ENCODE measurements at places on chromosomes 6 and 20.

- DNase-seq, result no peak
Measured at GRCh38 chr6:96777113-96777512, 60.2 kb downstream of the GPR63 start.

GRCh38 chr6:340991-341827 is 48.9 kb downstream of the DUSP22 start:
- DNase-seq, result peak; percentile 96

- no peak for DNase-seq
Measured at GRCh38 chr6:102051001-102051400, 657.5 kb downstream of the GRIK2 start.

- DNase-seq, result peak; percentile 52
Measured at GRCh38 chr6:2854396-2854982, 12.8 kb upstream of the SERPINB1 start.

GRCh38 chr6:27419363-27419762 is 30.8 kb downstream of the ZNF391 start:
- no peak for DNase-seq

DNA sequence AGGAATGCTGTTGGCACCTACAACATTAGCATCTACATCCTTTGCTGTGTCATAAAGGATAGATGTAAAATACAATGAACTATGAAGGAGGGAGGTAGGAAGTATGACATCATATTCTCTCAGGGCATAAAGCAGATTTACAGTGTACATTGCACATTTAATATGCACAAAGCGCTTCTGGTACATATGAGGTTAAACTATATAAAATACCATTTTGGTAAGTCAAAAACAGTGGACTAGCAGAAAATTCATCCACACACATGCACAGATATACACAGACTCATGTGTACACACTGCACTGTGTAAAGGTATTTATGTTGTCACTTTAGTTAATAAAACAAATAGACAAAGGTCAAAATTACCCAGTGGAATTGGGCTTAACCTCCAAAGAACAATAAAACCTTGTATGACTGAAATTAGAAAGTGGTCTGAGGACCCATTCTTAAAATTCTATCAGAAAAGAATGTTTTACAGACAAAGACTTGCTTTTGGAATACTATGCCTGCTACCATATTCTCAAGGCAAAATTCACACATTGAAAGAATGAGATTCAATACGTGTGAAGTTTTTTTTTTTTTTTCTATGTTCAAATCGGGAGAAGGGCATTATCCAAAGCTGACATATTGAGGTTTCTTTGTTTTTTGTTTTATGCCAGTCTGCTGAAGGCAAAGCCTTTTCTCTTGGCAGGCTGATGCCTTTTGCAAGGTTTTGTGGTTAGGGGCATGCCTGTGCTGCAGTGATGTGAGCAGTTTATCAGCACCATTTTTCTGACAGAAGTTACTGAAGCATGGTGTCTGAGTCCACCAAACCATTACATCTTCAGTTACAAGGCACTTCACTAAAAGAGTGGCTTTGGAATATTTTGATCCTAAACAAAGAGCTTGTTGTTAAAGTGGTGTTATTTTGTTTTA is 199.0 kb downstream of the PLCB1 start:
- DNase-seq, result peak; percentile 24

DNA sequence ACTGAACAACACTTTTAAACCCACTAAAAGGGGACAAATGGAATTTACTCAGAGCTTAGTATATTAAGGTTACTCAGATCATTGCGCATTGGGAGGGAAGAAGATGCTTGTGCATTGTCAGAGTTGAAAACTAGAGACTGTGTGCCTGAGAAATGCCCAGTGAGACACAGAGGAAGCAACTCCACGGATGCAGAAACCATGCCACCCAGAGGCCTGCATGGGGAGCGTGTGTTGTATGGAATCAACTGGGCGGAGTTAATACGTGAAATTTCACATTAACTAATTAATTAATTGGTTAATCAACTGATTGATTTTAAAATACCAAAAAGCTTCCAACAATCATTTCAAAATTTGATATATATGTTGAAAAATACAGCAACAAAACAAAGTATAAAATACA is 391.6 kb downstream of the PLCB1 start:
- DNase-seq, result no peak

GRCh38 chr20:15297059-15297875 is 959.9 kb upstream of the FLRT3 start:
- DNase-seq, result no peak

GRCh38 chr6:37987559-37987958 is 168.0 kb downstream of the ZFAND3 start:
- no peak for DNase-seq

DNA sequence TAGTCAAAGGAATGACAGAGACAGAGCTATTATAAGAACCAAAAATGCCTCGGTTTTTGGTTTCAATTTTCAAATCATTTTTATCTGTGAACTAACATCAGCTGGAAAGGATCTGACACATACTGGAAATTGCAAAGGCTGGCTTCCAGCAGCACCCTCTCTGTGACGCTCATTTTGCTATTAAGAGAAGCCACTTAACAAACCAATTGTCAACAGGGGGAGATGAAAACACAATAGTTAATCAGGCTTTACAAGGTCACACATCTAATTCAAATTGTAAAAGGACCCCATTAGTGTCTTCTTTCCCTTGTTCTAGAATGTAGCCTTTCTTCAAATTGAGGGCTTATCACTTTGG is 160.5 kb downstream of the TFAP2B start:
- DNase-seq, result no peak

DNA sequence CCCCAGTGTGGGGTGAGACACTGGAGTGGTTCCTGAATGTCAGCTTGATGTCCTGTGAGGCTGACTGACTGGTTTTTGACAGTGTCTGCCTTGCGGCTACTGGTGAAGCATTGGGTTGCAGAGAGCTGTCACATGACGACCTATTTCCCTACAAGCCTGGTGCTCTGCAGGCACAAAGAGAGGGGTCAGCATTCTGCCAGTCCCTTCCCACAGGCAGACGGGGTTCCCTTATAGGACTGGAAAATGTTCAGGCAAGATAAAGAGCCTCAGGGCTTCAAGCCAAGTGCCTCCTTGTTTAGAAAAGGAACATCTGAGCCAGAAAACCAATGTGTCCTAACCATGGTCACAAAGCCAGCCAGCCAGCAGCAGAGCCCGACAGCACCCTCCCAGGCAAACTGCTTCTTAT is 11.0 kb downstream of the LY86 start:
- no peak for DNase-seq

DNA sequence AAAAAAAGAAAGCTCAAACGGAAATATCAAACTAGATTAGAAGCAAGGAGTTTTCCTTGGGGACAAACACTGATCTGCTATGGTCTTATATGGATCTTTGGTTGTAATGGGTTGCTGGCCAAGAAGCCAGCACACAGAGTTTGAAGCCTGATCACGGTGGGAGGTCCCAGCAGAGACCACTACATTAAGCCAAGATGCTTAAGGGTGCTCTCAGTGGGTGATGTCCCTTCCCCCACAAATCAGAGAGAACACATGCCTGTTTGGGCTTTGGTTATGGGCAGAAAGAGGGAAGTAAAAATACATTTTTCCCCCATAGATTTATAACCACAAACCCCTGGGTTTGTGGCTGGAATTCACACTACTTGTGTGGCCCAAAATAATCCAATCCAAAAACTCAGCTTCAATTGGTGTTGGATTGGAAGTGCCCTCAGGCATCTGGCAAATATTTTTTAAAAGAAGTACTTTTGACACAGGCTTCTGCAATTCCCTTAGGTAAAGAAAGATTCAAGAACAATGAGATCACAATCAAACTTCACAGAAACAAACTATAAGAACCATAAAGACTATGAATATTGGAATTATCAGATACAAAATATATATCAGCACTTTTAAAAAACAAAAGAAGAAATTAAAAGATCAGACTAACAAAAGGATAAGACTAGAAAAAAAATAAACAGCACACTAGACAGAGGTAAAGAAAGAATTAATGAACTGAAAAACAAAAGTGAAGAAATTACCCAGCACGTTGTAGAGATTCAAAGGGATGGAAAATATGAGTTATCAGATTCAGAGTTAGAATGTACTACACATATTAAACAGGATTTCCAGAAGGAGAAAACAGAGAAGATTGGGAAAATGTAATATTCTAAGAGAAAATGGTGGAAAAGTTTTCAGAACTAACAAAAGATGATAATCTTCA is 44.7 kb downstream of the ESF1 start:
- DNase-seq, result no peak

GRCh38 chr6:73523434-73524123 is 2.7 kb upstream of the EEF1A1 start:
- no peak for DNase-seq

- no peak for DNase-seq
Measured at GRCh38 chr6:149899926-149900619, 2.2 kb upstream of the RAET1E start.

GRCh38 chr6:86744048-86744447 is 193.3 kb upstream of the HTR1E start:
- no peak for DNase-seq

GRCh38 chr6:125994670-125995488 is 8.5 kb downstream of the TRMT11 start:
- DNase-seq, result no peak

GRCh38 chr6:5905431-5906339 is 101.0 kb downstream of the NRN1 start:
- DNase-seq, result peak; percentile 89

- no peak for DNase-seq
Measured at GRCh38 chr6:16274483-16274882, 36.1 kb downstream of the GMPR start.

DNA sequence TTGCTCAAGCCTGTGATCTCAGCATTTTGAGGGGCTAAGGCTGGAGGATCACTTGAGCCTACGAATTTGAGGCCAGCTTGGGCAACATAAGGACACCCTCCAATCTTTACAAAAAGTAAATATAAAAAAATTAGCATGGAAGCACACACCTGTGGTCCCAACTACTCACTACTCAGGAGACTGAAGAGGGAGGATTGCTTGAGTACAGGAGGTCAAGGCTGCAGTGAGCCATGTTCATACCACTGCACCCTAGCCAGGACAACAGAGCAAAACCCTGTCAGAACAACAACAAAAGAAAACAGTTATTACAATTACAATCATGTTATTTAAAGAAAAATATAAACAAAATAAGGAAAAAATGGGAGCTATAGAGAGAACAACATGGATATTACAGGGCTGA is 82.5 kb upstream of the TNFAIP3 start:
- DNase-seq, result no peak

GRCh38 chr6:156974830-156975261 is 197.7 kb downstream of the ARID1B start:
- no peak for DNase-seq

- no peak for DNase-seq
Measured at GRCh38 chr20:58875111-58875510, 22.6 kb downstream of the GNAS start.

DNA sequence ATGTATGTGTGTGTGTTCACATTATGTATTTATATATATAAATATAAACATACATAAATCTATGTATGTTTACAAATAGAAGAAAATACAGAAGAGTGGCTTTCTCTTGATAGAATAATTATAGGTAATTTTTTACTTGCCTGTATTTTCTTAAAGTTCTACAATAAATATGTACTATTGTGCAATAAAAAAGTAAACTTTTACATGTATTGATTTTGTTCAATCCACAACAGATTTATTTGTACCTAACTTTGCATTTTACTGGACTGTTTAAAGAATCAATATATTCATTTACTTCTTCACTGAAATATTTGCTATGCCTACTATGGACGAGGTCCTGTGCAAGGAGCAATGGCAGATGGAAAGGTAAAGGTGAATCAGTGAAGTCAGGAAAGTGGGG is 14.0 kb upstream of the TAB2 start:
- DNase-seq, result no peak

DNA sequence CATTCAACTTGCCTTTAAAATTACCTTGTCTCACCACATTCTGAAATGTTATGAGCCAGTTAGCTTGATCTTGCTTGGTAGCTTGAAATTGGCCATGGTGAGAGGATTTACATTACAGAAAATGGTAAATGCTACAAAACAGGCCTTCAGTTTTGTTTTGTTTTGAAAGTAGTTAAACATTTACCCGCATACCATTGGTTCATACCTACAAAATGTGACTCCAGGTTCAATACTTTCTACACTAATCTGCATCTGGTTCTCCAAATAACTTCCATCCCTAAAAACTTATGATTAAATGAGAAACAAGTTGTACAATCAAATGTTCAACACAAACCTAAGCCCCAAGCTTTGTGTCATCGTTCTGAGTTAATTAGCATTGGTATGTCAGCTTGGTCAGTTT is 30.5 kb upstream of the MYBL2 start:
- DNase-seq, result no peak

DNA sequence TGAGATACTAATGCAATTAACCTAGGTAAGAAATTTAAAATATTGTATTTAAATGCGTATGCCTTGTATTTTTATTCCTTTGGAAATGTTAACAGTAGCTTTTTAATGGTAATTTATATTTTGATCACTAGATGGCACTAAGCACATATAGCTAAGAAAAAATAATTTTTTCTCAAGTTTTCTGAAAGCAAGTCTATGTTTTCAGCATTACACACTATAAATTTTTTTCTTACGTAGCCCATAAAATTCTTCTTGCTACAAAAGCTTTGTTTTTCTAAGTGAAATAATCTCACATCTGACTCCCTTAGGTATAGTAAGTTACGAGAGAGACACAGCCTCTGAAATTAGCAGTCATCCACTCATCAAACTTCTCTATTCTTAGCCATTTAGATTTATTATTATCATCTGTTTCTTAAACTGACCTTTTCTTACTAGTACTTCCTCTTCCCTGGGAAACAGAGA is 35.7 kb downstream of the TSPYL4 start:
- no peak for DNase-seq

DNA sequence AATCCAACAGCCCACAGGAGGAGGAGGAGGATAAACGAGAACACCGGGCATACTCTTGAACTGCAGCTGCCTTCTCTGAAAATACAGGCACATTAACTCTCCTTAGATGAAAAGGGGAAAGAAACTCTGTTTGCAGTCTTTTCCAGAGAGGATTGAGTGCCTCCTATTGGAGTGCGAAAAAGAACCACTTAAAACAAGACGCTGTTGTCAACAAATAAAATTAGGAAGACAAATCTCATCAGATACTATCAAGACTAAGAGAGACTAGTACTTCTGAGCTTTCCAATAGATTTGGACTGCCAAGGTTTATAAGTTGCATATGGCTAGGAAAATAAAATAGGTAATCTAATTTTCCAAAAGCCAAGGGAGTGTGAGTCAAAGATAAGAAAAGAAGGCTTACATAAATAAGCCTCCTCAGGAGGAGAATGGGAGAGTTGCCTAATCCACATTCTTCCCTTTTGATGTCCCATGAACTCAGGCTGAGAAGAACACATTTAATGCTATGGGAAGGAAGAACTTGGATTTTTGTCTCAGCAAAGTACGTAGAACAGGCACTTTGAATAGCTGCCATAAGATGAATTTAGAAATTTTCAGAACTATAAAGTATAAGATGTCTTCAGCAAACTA is 154.7 kb downstream of the ARHGAP18 start:
- no peak for DNase-seq

DNA sequence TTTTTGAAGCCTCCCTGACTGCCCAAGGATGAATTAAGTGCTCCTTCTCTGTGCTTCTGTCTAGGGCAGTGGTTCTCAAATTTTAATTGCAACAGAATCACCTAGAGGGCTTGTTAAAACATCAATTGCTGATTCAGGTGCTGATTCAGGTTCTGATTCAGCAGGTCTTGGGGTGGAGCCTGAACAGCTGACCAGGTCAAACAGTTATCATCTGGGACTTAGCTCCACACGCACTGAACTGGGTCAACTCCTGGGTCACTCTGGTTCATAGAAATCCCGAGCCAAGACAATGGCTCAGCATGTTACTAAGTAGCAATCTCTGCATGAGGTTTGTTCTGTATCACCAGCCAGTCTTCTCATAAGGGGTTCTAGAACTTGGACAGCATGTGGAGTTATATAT is 192.3 kb downstream of the GJA1 start:
- DNase-seq, result no peak

Data from Daoy (cell line).